AG09319 (cell line): ENCODE measurements at places on chromosomes 12 and 14.

DNA sequence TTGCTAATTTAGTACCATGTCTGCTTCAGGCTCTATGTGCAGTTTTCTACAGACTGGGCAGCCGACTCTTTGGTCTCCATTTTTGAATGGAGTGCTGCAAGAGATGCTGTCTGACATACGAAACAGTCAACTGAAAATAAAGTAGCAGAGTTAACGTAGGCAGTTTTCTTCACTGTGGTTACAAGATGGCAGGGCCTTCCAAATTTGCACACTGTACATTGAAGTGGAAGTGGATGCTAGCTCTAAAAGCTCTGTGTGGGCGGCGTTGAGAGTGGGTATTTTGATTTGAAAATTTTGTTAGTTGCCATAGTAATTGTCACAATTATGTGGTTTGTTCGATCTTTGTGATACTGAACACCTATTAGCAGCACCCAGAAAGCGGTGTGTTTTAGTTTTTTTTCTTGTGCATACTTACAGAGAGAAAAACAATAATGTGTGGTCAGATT, 154.9 kb upstream of the ATP2B1 start:
- DNase-seq, result no peak

- DNase-seq, result no peak
These were observed 172.2 kb downstream of the NAV3 start for GRCh38 chr12:78002878-78003277.

GRCh38 chr14:32009976-32010581, 67.0 kb upstream of the ARHGAP5 start:
- DNase-seq, result no peak

DNA sequence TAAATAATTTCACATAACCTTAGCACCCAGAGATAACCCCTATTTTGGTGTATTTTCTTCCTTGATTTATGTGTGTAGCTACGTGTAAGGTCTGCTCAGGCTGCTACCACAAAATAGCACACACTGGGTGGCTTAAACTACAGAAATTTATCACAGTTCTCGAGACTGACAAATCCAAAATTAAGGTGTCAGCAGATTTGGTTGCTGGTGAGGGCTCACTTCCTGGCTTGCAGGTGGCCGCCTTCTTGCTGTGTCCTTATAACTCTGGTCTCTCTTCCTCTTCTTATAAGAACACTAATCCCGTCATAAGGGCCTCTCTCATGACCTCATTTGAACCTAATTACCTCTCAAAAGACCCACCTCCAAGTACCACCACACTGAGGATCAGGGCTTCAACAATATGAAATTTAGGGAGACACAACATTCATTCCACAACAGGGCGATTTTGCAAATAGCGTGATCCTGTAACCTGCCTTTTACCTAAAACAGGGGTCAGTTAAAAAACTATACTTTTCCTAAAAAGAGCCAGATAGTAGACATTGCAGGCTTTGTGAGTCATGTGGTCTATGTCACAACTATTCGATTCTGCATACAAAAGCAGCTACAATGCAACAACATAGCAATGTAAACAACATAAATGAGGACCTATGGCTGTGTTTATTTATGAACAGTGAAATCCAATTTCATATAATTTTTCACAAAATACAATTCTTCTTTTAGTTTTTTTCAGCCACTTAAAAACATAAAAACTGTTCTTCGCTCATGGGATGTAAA, 371.7 kb downstream of the DPF3 start:
- DNase-seq, result no peak

GRCh38 chr12:131074221-131075083, 120.7 kb downstream of the ADGRD1 start:
- no peak for DNase-seq

GRCh38 chr12:52608826-52609630, 7.8 kb upstream of the KRT72 start:
- no peak for DNase-seq

DNA sequence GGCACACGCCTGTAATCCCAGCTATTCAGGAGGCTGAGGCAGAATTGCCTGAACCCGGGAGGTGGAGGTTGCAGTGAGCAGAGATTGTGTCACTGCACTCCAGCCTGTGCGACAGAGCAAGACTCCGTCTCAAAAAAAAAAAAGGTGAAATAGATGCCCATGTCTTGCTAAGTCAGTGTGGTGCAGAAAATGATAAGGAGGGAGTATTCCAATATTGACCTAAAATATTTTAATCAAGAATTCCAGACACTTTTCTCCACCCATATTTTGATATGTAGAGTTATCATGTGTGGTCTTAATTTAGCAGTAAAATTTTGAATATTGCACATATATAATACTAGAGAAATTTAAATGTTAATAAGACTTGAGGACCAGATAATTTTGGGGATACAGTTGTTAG, 57.7 kb downstream of the WNK1 start:
- no peak for DNase-seq

GRCh38 chr14:103927566-103927965, 690 bp upstream of the TDRD9 start:
- no peak for DNase-seq

GRCh38 chr14:53879022-53879686, 77.5 kb downstream of the BMP4 start:
- no peak for DNase-seq

DNA sequence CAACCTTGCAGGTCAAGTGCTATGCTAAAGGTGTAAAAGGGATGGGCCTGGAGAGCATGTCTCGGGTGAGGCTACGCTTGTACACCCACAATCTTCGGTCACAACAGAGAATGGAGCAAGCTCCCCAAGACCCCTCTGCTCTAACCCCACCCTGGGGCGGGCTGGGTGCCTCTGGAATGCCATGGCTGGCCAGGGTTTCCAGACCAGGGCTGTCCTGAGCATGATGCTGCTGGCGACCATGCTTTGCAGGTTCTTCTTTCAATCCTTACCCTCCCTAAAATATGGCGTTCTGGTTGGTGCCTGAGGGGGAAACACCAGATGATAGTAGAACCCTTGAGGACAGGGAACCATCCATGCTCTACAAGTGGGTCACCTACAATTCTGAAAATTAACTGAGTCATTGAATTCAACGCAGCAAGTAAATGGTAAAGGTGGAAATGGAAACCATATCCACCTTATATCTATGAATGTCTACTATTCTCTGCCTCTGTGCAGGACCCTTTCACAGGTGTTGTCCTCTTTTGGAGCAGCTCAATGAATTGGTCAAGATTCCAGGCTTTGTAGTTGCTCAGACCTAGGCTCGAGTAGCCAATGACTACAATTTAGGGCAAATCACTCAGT, 111.6 kb upstream of the EGLN3 start:
- no peak for DNase-seq

DNA sequence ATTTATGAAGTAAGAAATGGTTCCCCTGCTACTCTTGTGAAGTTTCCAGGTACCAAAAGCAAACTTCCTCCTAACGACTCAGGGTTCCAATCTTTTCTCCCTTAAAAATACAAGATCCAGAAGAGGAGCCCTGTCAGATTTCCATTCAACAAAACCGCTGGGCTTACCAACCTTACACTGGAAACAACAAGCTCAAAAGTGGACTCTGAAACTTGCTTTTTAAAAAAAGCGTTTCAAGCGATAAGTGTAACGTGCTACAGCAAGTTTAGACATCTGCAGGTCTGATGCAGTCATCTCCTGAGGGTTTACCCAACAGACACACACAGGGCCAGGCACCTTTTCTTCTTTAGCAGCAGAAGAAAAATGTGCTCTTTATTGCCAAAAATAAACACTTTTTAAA, 6.9 kb upstream of the CREBL2 start:
- no peak for DNase-seq

- no peak for DNase-seq
These were observed 7.1 kb upstream of the PRPH start for GRCh38 chr12:49287876-49288275.

GRCh38 chr14:98022541-98023520, 1225.6 kb downstream of the VRK1 start:
- DNase-seq, result no peak

- no peak for DNase-seq
These were observed 2.1 kb upstream of the ARHGAP5 start for GRCh38 chr14:32074887-32075572.

- no peak for DNase-seq
These were observed 28.7 kb downstream of the TSPAN9 start for GRCh38 chr12:3105690-3106479.

DNA sequence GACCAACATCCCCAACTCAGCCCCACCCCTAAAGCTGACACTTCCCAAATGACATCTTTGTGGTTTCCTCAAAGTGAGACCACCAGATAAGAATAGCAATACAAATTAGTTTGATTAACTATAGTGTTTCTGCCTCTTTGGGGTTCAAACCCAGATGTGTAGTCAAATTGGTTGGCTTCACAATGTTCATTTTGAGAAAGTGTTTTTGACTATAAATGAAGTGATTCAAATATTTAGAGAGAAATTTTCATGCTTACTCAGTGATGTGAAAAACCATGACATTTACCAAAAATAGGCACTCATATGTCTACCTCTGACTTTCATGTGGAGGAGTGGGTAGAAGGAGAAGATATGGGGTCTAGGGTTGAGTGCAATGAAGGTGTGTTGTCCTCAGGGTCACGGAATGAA, 218.4 kb downstream of the BCAT1 start:
- no peak for DNase-seq

- DNase-seq, result no peak
These were observed 15.6 kb downstream of the ERG28 start for GRCh38 chr14:75645056-75645455.
